ENCODE measurements at places on chromosomes 3 and 15.

GRCh38 chr3:99882436-99883137 lies 64.9 kb downstream of the CMSS1 start:
- no peak for DNase-seq

GRCh38 chr15:52180196-52180835 lies 10.9 kb downstream of the GNB5 start:
- no peak for DNase-seq

DNA sequence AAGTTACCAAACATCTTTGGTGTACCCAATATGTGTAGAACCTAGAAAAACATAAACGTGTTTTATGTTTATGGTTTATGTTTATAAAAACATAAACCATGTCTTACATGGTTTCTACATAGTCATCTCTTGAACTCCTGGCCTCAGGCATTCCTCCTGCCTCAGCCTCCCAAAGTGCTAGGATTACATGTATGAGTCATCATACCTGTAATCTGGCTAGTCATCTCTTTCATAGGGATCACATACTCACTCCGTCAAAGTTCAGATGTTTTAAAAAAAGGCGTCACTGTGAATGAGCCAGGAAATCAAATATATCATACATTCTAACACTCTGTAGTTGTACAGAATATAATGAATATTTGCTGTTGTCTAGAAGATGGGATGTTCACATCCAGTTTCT lies 178.6 kb downstream of the CPNE4 start:
- DNase-seq, result no peak

- DNase-seq, result peak; percentile 71
Observed at GRCh38 chr3:48561045-48561736, 2.4 kb downstream of the UCN2 start.

- no peak for DNase-seq
Observed at GRCh38 chr3:177210744-177211502, 13.6 kb upstream of the TBL1XR1 start.

DNA sequence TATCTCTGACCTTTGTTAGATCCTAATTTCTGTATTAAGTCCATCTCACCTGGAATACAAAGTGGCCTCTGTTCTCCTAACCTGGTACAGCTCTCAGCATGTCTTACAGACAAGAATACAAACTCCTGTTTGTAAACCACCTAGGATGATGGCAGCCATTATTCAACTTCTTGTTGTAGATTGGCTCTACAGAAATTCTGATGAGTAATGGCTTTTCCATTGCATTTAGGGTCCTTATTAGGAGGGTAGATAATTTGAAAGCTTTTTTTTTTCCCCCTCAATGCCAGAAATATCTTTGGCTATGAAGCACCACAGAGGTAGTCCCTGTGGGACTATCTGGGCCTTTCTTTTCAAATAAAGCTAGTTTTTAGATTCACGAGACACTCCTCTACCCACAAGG lies 9.8 kb downstream of the NR2E3 start:
- no peak for DNase-seq

DNA sequence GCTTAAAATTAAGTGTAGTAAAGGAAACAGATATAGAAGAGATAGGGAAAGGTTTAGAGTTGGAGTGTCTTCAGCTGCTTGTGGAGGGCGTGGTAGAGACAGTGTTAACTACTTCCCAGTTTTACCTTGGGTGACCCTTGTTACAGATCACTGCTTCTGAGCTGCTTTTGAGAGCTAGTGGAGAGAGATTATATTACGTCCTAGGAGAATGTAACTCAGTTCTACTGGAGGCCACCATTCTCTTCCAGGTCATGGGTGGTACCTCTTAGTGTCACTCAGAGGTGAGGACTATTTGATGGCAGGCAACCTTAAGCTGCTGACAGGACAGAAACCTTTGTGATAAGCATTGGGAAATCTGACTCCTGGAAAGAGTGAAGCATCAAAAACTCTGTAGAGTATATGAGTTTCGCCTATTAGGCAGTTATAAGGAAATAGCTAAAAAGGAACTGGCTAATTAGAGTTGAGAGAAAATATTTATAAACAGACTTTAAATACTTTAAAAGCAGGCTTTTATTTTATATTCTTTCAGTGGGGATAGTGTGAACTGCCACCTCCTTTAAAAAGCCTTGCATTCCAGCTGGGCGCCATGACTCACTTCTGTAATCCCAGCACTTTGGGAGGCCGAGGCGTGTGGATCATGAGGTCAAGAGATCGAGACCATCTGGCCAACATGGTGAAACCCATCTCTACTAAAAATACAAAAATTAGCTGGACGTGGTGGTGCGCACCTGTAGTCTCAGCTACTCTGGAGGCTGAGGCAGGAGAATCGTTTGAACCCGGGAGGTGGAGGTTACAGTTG lies 106.5 kb downstream of the ZNF609 start:
- no peak for DNase-seq

- no peak for DNase-seq
Observed at GRCh38 chr3:128523591-128523990, 30.6 kb upstream of the GATA2 start.

All from HepG2 (cell line).